Right renal pelvis (tissue), 4 donors: ENCODE measurements at places on chromosomes 1 and 21.

DNA sequence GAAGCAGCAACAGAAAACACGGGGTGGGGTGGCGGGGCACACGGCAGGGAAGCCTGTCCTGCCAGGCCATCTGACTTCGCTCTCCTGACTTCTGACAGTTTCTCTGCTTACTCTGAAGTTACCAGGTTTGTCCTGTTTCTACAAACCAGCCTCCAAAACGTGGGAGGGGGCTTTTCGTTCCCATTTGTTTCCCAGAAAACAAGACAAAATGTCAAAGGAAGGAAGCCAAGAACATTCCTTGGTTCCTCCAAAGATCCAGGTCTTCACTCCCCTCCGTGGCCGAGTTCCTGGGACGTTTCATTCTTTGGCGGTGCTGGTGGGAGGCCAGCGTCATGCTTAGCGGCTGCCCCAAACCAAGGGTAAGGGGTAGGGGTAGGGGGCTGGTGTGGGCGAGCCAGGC is 49.6 kb downstream of the MEGF6 start:
- no peak for DNase-seq

DNA sequence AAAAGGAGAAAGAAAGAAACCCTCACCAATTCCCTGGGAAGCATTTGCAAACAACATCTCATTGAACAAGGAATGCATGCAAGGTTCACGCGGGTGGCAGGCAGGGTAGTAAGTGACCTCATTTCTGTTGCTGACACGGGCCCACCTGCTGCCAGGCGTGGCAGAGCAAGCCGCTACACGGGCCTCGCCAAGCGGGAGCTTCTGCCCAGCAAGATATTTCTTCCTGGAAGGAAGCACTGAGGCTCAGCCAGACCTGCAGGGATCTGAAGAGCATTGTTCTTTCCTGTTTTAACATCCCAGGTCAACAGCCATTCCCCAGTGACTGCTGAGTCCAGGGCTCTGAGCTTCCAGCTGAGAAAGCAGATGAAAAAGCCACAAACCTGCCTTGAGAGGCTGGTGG is 91.9 kb upstream of the IGSF21 start:
- no peak for DNase-seq

- DNase-seq: no peak
Measured at GRCh38 chr21:33334824-33335223, 10.1 kb downstream of the IFNAR1 start.

DNA sequence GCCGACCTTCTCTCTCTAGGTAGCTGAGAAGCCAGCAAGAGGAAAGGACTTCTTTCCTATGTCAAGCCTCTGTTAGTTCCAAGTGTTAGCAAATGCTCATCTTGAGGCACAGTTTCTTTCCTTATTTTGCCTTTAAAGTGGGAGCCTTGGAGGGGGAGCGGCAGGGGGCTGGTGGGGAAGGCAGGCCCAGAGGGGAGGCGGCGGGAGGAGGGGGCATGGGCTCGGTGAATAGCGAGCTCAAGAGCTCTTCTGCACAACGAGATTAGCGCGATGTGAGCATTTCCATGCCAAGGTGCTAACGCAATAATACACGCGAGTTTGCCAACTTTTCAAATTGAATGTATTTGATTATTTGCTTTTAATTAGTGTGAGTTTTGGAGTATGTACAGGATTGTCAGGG is 372.6 kb downstream of the RPS6KC1 start:
- DNase-seq: no peak

GRCh38 chr1:110408488-110408887 is 994 bp upstream of the LAMTOR5 start:
- no peak for DNase-seq

- no peak for DNase-seq
Measured at GRCh38 chr21:45856442-45856841, 125.1 kb upstream of the COL6A1 start.

- DNase-seq: no peak
Measured at GRCh38 chr1:177926201-177926600, 43.7 kb downstream of the SEC16B start.

DNA sequence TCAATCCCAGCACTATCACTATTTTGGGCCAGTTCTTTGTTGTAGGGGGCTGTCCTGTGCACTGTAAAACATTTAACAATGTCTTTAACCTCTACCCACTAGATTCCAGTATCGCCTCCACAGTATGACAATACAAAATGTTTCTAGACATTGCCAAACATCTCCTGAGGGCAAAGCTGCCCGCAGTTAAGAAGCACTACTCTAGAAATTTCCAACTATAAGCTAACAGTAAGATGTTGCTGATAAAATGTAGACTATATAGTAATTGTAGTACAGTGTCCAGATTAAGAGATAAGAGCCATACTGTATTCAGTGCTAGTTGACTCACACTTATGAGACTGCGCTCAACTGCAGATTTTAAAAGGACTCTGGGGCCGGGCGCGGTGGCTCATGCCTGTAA is 5.0 kb downstream of the MTF1 start:
- no peak for DNase-seq

- no peak for DNase-seq
Measured at GRCh38 chr1:186435336-186435735, 25.6 kb downstream of the PDC start.

DNA sequence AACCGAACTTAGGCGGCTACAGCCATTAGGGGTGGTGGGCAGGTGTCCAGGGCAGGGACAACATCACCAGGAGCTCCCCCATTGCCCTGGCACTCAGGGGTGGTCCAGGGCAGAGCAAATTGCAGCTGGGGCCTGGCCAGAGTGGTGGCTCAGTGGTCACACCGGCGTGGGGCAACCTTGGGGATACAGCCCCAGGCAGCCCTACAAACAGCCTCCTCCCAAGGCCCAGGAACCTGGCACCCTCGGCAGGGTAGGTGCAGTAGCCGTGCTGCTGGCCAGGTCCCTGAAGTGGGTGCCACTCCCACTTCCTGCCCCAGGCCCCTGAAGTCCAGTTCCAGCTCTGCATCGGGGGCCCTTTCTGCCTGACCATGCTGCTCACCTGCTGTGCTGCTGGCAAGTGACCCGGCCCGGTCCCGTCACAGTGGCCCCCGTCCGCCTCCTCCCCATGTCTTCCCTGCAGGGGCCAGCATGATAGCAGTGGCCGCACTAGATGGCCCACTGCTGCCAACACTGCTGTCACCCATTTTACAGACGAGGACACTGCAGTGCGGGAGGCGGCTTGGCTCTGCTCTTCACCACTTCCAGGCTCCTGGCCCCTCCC is 712.8 kb downstream of the MATN1 start:
- DNase-seq: no peak

GRCh38 chr1:6447016-6447817 is 18.8 kb downstream of the TNFRSF25 start:
- DNase-seq: no peak

DNA sequence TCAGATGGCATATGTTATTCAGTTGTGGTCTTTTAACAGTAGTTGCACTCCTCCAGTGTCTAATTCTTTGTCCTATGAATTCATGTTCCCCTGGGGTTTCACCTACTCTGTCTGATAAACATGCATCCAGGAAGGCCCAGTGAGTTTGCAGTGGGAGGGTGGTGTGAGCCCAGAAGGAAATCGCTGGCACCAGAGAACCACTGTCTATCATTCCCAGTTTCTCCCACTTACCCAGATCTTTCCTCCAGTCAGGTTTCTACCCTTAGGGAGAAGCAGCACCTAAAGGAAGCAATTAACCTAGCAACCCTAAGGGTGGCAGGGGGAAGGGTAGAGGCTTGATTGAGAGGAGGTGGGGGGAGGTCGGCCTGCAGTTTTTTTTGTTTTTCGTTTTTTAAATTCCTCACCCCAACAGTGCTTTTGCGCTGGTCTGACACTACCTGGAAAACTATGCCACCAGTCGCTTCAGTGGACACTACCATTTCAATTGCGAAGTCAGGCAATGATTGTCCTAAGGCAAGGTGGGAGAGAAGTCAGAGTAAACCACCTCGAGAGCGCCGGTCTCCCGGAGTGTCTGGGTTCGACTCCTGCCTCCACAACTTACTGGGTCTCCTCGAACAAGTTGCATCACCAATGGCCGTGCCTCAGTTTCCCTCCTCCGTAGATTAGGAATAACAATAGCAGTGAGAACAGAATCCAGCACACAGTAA is 766 bp upstream of the SLC44A3 start:
- no peak for DNase-seq

DNA sequence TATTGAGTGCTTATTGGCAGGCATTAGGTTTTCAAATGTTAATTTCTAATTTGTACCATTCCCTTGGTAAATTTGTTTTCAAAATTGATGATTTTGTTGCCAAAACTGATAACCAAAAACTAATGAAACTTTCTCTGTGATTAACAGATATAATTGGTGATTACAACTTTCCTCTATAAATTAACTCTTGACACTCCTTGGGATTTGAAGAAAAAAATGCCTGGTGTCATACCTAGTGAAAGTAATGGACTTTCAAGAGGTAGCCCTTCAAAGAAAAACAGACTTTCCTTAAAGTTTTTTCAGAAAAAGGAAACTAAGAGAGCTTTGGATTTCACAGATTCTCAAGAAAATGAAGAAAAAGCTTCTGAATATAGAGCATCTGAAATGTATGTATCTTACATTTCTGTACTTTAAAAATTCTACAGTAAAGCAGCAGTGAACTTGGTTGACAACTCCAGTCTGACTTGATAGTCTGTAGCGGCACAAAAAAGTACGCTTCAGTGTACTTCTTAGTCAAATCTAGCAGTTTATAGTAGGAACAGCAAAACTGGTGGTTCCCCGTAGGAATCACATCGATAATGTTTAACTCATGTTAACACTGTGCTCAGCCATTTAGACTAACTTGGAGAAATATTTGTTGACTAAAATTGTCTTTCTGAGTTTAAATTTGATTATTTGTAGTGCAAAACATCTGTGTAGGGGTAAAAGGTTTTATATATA is 3.0 kb downstream of the USP1 start:
- DNase-seq: no peak

- DNase-seq: no peak
Measured at GRCh38 chr1:185426848-185427247, 109.8 kb upstream of the IVNS1ABP start.

GRCh38 chr1:26996024-26996423 is 2.5 kb downstream of the TRNP1 start:
- DNase-seq: no peak
